ENCODE measurements at places on chromosomes 16 and 17.

DNA sequence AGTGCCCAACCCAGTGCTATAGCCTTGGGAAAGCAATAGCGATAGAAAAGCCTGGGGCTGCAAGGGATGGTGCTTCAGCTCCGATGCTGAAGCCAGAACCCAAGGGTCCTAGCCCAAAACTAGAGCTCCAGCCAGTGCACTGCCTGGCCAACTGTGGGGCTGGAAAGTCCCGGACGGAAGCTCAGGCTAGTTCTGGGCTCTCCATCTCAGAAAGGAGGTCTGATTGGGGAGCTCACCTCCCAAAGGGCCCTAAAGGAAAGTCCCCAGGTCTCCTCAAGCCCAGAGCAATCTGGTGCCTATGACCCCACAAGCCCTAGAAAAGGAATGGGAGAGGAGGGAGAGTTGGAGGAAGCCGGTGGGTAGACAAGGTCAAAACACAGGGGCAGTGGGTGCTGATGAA lies 2.0 kb upstream of the ABCC3 start:
- no peak for DNase-seq

GRCh38 chr17:18322522-18322921 lies 7.4 kb downstream of the SMCR8 start:
- DNase-seq, result no peak

DNA sequence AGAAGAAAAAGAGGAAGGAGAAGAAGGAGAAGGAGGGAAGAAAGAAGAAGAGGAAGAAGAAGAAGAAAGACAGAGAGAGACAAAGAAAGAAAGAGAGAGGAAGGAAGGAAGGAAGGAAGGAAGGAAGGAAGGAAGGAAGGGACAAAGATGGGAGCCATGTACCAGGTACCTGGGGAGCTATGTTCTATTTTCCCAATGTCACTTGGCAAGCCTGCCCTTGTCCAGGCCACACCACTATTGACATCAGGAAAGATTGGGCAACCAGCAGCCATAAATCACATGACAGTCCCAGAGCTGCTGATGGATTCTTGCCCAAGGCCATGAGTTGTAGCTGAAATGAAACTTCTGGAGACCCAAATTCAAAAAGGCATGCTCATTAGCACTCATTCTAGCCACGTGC lies 2.7 kb upstream of the CES1 start:
- no peak for DNase-seq

- DNase-seq, result no peak
Observed at GRCh38 chr17:82198092-82198491, 14.6 kb downstream of the CCDC57 start.

DNA sequence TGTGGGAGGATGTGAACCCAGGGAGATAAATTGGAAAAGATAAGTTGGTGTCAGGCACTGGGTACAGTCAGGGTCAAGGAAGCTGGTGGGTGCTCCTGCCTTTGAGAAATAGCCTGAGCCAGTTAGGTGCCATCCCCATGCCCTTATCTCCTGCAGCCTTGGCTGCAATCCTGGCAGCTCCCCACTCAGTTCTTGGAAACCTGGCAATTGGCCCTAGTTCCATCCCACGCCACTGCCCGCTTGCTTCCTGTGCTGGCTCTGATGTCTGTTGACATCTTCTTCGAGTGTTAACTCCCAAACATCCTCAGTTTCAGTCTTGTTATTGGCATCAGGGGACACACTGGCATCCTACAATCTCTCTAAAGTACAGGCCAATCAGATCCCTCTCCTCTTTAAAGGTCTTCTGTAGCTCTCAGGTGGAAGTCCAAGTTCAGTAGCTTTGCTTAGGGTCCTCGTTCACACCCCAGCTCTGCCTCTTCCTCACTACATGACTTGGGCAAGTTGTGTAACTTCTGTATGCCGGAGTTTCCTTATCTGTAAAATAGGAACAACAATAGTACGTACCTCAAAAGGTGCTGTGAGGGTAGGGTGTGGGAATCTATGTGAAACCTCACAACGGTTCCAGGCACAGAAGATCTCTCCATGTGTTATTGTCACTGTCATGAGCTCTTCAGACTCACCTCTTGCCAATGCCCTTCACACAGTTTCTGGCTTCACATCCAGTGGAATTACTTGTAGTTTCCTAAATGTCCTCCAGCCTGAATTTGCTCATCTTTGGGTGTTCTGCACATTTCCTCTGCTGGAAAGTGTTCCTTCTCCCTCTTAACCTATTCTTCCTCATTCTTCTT lies 13.5 kb upstream of the PRKAR1A start:
- no peak for DNase-seq

DNA sequence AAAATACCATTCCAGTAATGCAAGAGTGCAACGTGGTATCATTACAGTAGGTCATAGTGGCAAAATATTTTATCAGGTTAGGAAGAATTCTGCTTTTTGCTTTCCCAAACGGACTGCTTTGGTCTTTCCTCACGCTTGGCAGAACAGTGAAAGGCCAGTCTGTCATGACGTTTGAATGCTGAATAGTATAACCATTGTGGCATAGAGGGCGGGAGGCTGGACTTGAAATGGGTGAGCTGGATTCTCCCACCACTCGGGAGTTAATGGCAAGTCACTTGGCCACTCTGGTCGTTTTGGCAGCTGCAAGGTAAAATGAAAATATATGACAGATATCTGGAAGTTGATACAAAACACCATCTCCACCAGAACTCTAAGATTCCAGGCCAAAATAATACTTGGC lies 391.2 kb downstream of the MAF start:
- DNase-seq, result no peak

GRCh38 chr17:48483471-48484131 lies 47.2 kb downstream of the HOXB1 start:
- no peak for DNase-seq

GRCh38 chr16:83187405-83187804 lies 560.6 kb downstream of the CDH13 start:
- no peak for DNase-seq

DNA sequence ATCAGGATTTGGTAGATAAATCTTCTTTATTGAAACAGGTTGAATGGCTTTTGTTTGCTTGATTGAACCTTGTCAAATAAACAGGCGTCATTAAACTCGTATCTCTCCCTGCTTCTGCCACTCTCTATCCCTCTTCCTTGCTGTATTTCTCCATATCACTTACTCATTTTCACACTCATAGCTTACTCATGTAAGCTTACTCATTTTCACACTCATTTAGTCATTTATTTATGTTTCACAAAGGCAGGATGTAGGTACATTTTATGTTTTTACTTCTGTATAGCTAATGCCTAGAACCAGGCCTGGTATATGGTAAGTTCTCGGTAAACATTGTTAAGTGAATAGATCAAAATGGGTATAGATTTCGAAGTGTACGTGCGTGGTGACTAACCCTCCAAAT lies 450.0 kb downstream of the PMP22 start:
- no peak for DNase-seq

DNA sequence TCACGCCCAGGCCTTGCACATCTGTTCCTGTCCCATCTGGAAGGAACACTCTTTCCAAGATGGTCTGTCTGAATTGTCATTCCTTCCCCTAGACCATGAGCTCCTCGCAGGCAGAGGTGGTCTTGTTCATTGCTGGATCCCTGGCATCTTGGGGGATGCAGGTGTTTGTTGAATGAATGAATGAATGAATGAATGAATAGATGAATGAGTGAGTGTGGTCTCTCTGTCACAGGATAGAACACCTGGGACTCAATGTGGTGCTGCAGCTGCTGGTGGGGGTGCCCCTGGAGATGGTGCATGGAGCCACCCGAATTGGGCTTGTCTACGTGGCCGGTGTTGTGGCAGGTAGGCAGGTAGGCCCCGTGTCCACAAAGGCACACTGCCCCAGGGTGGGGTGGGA lies 32.2 kb downstream of the RHBDL3 start:
- DNase-seq, result no peak

DNA sequence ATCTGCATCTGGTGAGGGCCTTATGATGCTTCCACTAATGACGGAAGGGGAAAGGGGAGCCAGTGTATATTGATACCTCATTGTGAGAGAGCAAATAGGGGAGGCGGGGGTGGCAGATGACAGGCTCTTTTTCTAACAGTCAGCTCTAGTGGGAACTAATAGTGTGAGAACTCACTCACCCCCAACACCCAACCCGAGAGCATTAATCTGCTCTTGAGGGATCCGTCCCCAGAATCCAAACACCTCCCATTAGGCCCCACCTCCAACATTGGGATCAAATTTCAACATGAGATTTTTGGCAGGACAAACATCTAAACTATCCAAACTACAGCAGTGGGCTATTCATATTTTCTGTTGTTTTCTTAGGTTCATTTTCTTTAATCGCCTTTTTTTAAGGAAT lies 54.4 kb downstream of the BPTF start:
- DNase-seq, result no peak

DNA sequence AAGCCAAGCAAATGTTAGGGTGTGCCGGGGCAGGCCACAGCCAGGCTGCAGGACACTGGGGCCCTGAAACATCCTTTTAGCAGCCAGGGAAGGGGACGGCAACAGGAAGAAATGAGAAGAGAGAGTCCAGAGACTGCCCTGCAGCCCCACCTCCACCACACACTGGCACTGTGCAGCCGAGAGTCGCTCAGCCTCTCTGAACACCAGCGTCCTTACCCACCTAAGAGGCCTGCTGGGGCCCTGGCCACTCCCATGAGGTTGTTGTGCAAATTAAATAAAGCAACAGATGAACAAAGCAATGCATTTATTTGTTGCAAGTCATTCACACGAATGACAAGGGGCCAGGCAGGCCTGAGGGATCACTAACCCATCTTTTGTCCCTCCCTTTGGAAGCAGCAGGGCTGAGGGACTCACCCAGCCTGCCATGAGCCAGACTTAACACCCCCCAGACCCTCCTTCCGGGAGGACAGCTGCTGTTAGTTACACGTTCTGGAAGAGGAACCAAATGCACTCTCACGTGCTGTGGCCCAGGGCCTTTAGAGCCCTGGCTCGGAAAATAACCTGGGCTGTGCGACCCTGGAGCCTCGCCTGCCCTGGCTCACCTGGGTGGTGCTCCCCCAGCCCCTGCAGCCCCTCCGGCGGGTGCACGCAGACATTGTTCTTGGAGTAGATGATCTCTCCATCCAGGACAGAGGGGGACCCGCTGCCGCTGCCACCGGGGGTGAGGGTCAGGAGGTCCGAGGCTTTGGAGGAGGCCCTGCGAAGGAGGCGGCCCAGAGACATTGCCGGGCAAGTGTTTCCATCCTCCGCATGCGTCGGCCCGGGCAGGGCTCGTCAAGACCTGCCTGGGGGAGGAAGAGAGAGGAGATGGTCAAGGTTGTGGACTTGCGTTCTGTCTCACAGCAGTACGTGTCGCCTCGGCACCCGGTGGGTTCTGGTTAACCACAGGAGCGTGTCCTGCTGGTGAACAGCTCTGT lies 22.6 kb downstream of the TBC1D16 start:
- no peak for DNase-seq

DNA sequence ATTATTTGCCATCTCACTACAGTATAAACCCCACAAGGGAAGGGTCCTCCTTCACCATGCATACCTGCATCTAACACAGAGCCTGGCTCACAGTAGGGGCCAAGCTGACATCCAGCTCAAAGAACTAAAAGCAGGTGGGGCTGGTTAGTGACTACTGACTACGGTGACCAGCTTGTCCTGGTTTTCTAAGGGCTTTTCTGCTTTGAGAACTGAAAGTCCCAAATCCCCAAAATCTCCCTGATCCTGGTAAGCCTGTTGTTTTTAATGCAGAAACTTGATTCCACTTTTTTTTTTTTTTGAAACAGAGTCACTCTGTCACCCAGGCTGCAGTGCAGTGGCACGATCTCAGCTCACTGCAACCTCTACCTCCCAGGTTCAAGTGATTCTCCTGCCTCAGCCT lies 89.4 kb downstream of the NDE1 start:
- DNase-seq, result no peak
